ENCODE measurements at places on chromosomes 11 and 22.

DNA sequence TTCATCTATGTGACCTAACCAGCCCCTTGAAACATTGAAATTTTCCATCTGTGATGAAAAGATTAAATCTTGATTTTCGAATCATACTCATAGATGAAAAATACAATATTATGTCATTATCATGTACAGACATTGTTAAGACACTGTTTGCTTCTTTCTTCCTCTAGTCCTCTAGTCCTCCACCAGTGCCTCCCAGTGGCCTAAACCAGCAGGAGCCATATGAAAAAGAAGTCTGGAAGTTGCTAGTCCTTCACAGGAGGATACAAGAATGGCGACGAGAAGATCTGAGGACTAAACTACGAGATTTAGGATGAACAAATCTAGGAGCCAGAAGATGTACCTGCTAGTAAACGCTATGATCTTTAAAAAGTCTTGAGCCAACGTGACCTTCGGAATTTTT, 134.1 kb downstream of the SLC17A6 start:
- no peak for DNase-seq

- no peak for DNase-seq
Measured at GRCh38 chr11:114044042-114044871, 15.3 kb upstream of the ZBTB16 start.

DNA sequence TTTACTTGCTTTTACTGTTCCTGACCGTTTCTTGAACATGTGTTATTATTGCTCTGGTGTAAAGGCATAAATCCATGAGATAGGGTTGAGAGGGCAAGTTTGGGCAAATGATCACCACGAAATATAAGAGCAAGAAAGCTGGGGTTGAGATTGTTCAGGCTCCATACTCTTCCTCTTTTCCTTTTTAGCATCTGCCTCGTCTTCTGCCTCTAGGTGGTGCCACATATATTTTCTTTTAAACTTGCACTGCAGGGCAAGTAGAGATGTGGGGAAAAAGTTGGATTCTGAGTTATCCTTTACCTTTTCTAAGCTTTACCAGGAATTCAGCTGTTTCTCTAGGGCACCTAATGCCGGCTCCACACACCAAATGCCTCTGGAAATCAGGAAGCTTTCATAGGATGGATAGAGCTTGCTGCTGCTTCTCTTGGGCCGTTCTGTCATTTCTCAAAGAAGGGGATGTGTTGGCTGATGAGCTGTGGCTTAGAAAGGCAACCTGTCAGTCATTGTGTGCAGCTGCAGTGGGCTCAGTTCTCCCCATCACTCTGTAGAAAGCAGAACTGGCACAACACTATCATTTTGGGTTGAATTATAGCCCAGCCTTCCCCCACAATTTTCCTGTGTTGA, 98.2 kb downstream of the LDLRAD3 start:
- DNase-seq, result no peak

- no peak for DNase-seq
Measured at GRCh38 chr22:24497841-24498258, 2.7 kb downstream of the UPB1 start.

GRCh38 chr11:64340671-64341335, 799 bp downstream of the CCDC88B start:
- no peak for DNase-seq

DNA sequence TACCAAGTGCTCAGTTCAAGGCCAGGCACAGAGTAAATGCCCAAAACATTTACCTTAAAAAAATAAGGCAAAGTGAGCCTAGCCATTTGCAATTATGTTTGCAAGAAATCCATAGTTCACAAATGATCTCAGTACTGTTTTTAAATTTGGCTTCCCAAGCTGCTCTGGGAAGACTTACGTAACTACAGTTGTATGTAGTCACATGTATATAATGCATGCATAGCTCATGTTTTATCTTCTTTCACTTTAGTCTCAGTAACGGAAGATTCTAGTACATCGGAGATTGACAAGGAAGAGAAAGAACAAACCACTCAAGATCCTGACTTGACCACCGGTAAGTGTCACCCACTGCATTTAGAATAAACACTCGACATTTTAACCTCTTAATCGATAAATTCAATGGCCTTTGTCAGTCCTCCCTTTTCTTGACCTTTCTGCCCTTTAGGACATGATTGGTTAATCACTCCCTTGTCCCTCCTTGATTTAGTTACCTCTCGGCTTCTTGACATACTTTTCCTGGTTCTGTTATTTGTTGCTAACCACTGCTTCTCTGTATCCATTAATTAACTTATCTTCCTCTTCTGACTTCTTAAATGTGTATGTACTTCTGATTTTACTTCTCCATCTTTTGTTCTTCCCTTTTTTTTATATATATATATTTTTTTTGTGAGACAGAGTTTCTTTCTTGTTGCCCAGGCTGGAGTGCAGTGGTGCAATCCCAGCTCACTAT, 18.0 kb upstream of the JHY start:
- DNase-seq, result no peak

Measured in NCI-H510A (cell line).